Stimulated activated CD8-positive, alpha-beta memory T cell treated with anti-CD3 and anti-CD28 coated beads, Interleukin-4, amount 100 ng/mL, for 48 hours (primary cell): ENCODE measurements at places on chromosomes 12 and 14.
A peak's percentile ranks its signal among the peaks of the same experiment; 100 is the strongest.

- DNase-seq, result peak; percentile 74
Observed at GRCh38 chr12:57765003-57765697, 1.7 kb downstream of the CYP27B1 start.

DNA sequence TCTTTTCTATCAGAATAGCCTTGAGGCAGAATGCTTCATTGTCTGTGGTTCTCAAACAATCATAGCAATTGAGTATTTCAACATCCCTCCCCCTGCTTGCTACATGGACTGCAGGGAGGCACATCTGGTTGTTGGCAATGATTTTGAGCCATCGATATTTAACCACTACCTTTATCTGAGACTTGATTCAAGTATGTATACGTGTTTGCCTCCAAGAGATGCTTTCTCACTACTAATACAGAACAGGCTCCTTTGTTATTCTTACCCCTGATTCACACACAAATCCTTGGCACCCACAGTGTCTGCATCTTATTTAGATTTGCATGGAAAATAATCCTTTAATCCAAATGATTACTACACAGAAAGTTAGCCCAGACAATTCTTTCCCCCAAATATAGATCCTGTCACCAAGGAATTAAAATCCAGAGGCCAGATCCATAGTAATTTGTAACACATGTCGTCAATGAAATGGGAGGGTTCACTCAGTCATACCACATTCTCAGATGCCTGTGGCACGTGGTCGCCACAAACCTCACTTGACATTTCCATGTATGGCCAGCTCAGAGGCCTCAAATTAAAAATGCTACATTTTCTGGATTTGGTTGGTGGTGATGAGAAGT is 199.3 kb downstream of the ITPR2 start:
- DNase-seq, result no peak

DNA sequence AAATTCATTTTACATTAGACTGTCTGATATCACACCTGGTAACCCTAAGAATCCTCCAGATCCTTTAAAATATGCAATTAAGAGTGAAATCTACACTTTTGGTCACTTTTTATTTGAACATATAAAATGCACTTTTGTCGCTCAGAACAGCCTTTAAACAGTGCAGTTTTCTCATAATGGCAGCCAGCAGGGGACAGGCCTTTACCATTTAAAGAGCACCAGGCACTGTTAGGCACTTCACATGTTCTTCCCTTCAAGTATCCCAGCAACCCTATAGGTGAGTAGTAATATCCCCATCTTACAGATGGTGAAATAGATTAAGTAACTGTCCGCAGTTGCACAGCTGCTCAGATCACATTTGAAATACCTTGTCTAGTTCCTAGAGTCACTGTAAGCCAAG is 11.3 kb upstream of the SAMD4A start:
- no peak for DNase-seq

DNA sequence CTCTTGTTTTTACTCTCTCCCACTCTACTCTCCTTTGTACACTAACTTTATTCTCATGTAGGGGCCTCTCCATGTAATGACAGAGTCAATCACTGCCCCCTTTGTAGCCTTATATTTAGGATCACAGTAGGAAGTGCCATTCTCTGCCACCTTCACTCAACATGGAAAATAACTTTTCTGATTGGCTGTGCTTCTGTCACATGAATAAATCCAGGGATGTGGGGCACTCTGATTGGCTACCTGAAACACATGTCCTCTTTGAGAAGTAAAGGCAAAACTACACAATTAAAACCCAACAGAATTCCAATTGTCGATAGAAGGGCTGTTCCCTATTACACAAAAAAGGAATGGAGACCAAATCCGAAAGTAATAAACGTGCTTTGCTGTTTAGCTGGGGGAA is at the start of gene RNASE9:
Gene RNASE9 (minus strand): TSS at position 87 of the 400 bp plus-strand sequence.
- DNase-seq, result no peak

GRCh38 chr12:106021516-106021915 is 117.2 kb downstream of the NUAK1 start:
- no peak for DNase-seq

GRCh38 chr12:92272061-92272964 is 126.7 kb upstream of the BTG1 start:
- DNase-seq, result no peak

GRCh38 chr12:87982208-87982607 is 47.0 kb downstream of the C12orf50 start:
- DNase-seq, result no peak

DNA sequence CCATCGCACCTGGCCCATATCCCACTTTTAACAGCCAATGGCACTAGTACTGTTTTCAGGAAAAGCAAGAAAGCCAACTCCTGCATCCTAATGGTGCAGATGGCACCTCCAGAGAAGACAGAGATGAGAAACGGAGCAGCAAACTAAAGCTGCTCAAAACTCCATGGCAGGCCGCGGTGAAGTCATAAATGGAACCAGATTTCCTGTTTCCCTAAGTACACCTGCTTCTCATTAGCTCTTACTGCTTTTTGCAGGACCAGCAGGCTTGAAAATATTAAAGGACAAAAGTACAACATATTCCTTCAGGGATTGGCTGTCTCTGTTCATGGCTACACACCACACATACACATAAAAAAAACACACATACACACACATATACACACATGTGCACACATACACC is 36.7 kb upstream of the LGALS3 start:
- no peak for DNase-seq

GRCh38 chr12:123987022-123987421 is 14.0 kb downstream of the ZNF664 start:
- no peak for DNase-seq

DNA sequence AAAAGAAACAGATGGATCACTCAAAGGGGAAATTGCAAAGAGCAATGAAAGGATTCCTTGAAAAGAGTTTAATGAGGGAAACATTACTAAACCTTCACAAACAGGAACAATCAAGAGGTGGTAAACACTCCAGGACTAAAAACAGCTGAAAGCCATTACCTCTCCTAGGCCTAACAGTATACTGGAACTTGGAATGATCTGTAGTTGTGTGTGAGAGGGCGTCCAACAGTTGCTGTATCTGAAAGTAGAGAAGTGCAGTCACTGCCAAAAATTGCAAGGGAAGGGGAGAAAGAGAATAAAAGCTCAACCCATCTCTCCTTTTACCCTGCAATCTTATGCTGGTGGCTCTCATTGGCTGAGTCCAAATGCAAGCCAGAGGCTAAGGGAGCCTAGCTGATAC is 17.0 kb upstream of the MIS18BP1 start:
- no peak for DNase-seq

GRCh38 chr14:30252783-30253674 is 305.9 kb upstream of the G2E3 start:
- no peak for DNase-seq

DNA sequence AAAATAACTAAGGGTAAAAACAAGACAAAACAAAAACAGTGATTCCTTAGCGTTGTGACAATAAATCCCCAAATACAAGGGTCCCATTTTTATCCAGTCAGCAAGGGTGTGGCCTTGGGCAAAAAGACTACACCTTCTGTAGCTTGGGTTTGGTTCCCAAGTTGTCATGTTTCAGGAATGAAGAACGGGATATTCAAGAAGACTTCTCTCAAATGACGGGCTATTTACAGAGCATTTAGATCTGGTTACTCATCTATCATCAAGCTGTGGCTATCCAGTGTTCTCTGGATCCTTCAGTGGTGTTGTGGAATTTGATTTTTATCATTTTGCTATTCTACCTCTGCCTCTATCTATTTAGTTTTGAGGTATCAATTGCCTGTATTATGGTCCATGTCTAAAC is 219.7 kb downstream of the SLC25A21 start:
- DNase-seq, result no peak

- peak; percentile 41 for DNase-seq
Observed at GRCh38 chr12:122023339-122024131, 1.9 kb downstream of the BCL7A start.

DNA sequence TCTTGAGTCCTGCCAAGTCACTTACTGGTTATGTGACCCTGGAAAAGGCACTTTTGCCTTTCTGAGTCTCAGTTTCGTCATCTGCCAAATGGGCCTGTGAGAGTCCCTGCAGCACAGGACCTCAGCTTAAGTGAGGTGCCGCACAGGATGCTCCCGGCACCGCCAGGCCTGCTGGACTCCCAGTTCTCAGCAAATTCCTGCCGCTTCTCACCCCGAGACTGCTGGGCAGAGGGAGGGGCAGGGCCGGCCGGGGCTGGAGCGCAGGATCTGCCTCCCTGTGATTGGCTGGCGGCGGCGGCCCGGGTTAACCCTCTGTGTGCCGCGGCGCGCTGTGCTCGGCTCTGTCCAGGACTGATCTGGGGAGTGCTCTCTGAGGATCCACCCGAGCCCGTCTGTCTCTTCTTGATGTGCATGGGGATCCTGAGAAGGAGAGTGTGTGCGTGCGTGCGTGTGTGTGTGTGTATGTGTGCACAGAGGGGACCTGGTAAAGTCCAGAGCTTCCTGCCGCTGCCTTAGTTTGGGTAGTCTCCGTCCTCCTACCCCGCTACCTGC is 8.6 kb downstream of the SETD1B start:
- peak; percentile 74 for DNase-seq

DNA sequence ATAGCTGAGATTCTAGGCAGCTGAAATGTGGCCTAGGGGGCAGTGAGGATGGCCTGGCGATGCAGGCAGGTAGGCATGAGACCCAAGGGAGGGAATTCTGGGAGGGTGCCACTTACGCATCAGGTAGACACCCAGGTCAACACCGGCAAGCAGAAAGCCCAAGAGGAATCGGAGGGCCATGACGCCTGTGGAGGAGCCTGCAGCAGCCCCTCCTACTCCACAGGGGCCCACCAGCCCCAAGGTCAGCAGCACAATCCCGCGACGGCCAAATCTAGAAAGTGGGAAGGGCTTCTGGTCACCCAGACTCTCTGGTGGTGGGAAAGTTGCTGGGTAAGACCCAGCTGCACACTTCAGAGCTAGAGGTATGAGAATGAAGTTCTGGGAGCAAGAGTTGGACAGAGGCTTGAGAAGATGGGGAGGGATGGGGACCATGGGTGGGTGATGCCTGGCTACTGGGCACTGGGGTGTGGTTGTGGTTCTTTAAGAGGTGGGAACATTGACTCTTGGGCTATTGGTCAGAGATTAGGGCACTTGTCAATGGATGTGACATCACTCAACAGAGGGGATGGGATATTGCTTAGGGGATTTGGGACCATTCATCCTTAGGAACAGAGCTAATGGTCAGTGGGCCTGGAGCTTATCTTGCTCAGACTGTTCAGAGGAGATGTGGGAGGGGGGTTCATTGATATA is 3.4 kb downstream of the SLC22A17 start:
- no peak for DNase-seq

DNA sequence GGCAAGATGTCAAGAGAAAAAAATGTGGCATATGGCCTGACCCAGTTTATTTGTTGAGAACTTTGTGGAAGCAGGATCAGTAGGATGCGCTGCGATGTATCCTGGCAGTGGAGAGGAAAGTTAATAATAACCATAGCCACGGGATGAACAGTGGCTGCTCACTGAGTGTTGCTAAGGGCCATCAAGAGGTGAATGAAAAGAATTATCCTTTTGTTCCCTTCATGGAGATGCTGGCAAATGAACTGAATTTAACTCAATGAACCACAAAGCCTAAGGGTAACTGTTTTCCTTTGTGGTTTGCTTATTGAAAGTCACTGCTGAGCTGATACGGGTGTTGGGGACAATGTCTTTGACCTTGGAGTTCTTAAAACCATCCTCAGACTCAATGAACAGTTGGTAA is 476.5 kb downstream of the APAF1 start:
- DNase-seq, result no peak

GRCh38 chr14:99252940-99253868 is 18.8 kb downstream of the BCL11B start:
- DNase-seq, result peak; percentile 67

- DNase-seq, result no peak
Observed at GRCh38 chr14:50389668-50390441, 6.8 kb downstream of the CDKL1 start.

DNA sequence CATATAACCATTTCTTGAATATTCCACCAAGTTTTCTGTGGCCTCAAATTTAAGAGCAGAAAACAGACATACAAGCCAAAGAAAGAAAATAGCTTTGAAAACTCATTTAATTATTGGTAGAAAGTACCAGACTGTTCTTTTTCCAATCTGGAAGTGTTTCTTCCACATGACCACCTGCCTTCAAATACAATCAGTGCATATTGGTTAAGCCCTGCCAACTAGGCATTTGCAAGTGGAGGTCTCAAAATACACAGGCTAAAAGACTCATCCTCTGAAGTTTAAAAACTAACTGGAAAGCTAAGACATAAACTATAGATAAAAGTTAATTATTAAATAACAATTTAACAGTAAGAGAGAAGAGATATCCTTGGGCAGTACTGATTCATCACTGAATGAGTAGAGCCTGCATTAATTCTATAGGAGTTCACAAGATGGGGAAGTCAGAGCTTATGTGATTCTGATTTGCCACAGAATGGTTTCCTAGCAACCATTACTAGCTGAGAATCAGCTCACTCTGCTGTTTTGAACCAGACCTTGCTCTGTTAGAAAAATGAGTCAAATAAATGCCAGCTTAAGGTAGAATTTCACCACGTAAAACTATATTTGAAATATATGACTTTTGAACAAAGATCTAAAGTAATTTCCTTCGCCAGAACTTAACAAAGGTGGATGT is 433.8 kb downstream of the FUT8 start:
- no peak for DNase-seq

- no peak for DNase-seq
Observed at GRCh38 chr14:55688566-55688965, 108.6 kb downstream of the KTN1 start.

DNA sequence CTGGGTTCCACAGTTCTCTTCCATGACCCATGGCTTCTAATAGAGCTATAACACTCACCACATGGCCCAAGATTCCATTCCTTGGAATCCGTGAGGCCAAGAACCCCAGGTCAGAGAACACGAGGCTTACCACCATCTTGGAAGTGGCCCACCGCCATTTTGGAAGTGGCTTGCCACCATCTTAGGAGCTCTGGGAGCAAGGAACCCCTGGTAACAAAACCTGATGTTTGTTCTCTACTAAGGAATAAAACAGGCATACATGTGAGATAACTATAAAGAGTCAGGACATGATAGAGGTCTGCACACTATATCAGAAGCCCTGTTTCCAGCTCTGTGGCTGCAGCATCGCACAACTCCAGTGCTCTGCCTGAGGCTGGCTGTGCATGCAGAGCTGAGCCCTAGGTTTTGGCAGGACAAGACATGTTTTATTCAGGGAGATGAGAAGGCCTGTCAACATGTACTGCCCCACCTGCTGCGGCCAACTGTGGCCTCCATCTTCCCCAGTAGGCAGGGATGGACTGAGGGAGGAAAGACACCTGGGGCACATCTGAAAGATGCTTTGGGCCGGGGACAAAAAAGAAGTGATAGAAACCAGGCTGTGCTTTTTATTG is 344.9 kb downstream of the DAD1 start:
- DNase-seq, result no peak

- no peak for DNase-seq
Observed at GRCh38 chr14:34369648-34370030, 92.4 kb downstream of the SPTSSA start.

DNA sequence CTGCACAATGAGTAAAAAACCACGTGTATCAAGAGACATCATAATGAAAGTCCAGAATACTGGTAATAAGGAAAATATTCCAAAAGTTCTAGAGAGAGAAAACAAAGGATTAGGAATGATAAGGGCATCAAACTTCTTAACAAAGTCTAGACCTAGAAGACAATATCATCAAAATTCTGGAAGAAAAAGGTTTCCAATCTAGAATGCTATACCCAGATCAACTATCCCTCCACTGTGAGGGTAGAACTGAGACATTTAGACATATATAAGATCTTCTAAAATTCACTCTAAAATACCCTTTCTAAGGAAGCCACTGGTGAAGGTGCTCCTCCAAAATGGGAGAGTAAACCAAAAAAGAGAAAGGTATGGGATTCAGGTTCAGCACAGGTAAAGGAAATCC is 2.9 kb downstream of the C1RL start:
- no peak for DNase-seq
